ENCODE measurements at places on chromosomes 2 and 18. TPM values are rescaled to one million over a fixed set of nuclear protein-coding genes. Genes with fewer than 3 reads are reported as not detected.
A peak's percentile ranks its signal among the peaks of the same experiment; 100 is the strongest.

- no peak for DNase-seq
These were observed 24.9 kb downstream of the ACAA2 start for GRCh38 chr18:49788327-49788898.

- no peak for DNase-seq
These were observed 54.8 kb downstream of the FAM168B start for GRCh38 chr2:131038258-131039100.

DNA sequence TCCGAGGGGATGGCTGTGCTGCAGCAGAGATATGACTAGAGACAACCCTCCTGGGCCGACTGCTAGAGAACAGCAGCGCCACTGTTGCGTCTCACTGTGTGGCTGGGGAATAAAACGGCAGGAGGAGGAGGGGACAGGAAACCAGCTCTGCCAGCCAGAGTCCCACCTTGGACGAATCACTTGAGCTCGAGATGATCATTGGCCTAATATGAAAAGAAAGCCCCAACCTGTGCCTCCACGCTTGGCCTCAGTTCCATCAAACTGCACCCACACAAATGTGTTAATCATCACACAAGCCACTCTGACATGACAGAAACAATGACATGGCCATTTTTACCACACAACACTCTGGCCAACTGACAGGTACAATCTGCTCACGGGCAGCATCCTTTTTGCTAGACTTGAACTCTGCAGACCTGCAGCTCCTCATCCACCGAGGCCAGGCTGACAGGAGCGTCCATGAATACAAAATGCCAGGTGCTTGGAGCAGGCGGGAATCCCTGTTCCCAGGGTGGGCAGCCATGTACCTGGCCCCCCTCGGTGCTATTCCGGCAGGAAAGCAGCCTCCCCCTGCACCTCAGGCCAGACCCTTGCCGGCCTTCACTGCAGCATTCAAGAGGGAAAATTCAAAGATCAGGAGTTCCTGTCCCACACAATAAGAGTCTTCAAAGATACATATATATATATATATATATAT is 52.3 kb downstream of the PARD6G start:
- no peak for DNase-seq

DNA sequence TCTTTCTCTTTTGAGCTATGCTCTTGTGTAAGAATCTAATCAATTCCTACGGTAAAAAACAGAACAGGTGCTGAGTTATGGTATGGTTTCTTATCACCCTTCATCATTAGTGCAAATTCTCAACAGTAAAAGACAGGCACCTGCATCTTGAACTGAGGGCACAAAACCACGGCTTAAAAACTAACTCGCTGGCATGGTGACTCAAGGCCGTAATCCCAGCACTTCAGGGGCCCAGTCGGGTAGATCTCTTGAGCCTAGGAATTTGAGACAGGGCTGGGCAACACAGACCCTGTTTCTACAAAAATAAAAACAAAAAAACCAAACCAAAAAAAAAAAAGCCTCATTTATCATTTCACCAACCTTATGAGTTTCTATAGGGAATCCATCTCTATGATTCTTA is 33.3 kb downstream of the THAP4 start:
- no peak for DNase-seq

DNA sequence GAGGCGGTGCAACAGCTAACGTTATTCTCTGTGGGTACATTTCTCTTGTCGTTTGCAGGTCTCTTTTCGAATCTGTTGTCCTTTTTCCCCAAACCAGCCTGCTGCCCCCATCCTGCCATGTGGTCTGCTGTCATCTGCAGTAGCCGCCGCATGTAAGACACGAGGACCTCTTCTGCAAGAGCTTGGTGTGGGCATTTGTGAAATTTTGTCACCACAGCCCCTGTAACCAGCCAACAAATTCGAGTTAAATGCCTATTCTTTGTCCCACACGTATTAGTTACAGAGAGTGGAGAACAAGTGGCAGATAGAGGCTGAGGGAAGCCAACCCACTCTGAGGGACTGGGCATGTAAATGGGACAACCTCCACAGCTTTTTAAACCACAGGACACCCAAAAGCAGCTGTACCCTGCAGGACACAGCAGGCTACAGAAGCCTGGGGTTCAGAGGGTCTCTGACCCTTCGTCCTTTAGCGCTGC is 35.0 kb downstream of the ITGA6 start:
- no peak for DNase-seq

GRCh38 chr2:201754717-201755415 is 25.9 kb downstream of the ALS2 start:
- DNase-seq = no peak

- peak; percentile 3 for DNase-seq
These were observed 201.8 kb upstream of the GULP1 start for GRCh38 chr2:188089901-188090300.

GRCh38 chr2:8661736-8662135 is 20.1 kb upstream of the ID2 start:
- DNase-seq = peak; percentile 84

Gene CERKL
- not detected for total RNA-seq

Gene WDR7
- 26.7 TPM for total RNA-seq

Gene KIDINS220
- total RNA-seq = 89.7 TPM
